ENCODE measurements at places on chromosomes 13 and 19.

- peak; percentile 73 for DNase-seq
Observed at GRCh38 chr13:99307648-99308339, 595 bp upstream of the GPR183 start.

GRCh38 chr19:55491546-55492360, 3.5 kb downstream of the SSC5D start:
- DNase-seq, result no peak

GRCh38 chr13:38848360-38848759, 142.3 kb downstream of the STOML3 start:
- DNase-seq, result no peak

DNA sequence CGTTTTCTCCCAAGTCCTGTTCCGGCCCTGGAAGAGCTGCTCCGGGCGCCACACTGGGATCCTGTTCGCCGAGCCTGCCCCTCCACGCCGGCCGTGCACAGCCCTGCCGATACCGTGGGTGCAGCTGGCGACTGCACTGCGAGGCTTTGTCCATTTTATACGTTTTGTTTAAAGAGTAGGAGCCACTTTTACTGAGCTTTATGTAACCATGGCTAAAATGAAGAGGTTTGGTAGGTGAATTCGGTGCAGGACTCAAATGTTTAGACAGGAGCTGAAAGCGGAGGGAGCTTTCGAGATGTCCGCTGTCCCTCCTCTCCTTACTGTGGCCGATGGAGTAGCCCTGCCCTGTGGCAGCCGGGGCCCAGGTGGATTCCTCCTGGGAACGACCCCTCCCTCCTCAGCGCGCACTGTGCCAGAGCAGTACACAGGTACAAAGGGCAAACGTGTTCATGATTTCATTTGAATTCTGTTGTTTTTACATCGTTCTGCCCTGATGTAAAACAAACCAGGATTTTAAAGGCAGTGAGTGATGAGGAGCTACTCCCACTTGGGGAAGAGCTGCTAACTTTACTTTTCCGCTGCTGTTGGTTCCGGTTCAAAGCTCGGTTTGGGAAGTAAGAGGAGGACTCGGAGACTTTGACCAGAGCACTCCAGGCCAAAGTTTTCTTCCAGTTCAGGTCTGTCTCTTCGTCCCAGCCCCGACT, 1.7 kb downstream of the COL4A2 start:
- no peak for DNase-seq

DNA sequence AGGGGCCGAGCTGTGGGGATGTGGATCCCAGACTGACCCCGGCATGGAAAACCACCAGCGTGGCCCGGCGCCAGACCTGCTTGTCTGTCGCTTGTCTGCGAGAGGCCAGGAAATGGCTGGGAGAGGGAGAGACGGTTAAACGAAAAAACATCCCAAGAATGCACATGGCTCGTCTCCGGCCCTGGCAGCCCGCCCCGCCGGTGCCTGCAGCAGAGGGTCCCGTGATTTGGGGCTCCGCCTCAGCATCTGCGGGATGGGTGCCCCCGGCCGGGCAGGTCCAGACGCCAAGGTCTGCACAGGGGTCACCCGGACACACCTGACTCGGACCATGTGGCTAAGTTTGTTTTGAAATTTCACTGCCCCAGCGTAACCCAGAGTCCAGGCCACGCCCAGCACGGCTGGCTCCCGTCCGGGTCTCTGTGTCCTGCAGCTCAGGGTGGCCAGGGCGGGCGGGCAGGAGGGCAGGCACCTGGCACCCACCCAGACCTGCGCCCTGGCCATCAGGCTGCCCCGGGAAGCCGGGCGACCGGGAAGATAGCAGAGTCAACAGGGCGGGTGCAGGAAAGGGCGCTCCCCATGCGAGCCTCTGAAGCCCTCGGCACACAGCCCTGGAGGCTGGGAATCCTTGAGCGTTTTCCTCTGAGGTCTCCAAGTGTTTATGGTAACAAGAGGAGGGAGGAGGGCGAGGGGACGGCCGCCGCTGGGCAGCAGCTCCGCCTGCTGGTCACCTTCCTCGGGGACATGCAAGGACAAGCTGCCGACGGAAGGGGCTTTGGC, 103.2 kb downstream of the GADD45B start:
- peak; percentile 18 for DNase-seq

DNA sequence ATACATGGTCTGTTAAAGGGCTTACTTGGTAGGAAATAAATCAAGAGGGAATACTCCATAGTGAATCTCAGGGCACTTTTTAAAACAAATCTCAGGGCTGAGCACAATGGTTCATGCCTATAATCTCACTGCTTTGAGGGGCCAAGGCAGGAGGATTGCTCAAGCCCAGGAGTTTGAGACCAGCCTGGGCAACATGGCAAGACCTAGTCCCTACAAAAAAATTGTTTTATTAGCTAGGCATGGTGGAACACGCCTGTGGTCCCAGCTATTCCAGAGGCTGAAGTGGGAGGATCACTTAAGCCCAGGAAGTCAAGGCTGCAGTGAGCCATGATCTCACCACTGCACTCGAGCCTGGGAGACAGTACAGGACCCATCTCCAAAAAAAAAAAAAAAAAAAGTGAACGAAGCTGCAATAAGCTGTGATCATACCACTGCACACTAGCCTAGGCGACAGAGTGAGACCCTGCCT, 25.2 kb downstream of the ABCC4 start:
- no peak for DNase-seq
